Activated CD8-positive, alpha-beta memory T cell treated with anti-CD3 and anti-CD28 coated beads for 1 hour (primary cell): ENCODE measurements at places on chromosomes 2 and 18.

GRCh38 chr2:42025151-42025582, 22.7 kb upstream of the PKDCC start:
- no peak for DNase-seq

- no peak for DNase-seq
Observed at GRCh38 chr2:144518748-144519596, 947 bp downstream of the ZEB2 start.

- no peak for DNase-seq
Observed at GRCh38 chr18:23239885-23240608, 104.8 kb downstream of the CABLES1 start.

- DNase-seq: no peak
Observed at GRCh38 chr2:159074605-159075004, 106.2 kb downstream of the TANC1 start.

- no peak for DNase-seq
Observed at GRCh38 chr2:207328944-207329386, 163.2 kb upstream of the KLF7 start.

DNA sequence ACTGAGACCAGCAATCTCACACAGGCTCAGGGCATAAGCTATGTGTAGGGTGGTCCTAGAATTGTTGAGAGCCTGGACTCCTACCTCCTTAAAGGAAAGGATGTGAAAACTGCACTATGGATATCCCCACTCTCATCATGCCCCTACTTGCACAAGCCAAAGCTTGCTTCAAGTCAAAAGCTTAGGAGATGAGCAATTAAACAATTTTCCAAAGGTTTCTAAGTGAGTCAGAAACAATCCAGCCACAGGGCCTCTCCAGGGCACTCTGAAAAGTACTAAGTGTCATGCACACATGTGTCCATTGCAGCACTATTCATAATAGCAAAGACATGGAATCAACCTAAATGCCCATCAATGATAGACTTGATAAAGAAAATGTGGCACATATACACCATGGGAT, 215.4 kb downstream of the AFF3 start:
- DNase-seq: no peak

GRCh38 chr2:39618736-39619135, 47.0 kb upstream of the TMEM178A start:
- no peak for DNase-seq

GRCh38 chr2:47429795-47430194, 26.8 kb downstream of the MSH2 start:
- DNase-seq: no peak
